Osteocyte (in vitro differentiated cells): ENCODE measurements at places on chromosomes 12 and 14.

DNA sequence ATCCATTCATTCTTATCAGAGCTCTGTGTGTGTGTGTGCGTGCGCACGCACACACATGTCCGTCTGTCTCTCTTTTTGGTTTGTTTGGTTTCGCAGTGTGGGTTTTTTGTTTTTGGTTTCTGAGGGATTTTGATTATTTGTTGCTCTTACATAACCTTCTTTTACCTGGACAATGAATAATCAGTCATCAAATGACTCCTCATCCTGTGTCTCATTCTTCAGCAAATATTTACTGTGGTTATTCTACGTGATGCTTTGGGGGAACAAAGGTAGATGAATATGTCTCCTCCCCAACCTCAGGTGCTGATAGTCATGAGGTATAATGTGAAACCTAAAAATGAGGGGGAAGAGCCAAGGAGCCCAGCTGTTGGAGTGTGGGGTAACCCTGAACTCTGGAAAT, 92.4 kb downstream of the SAMD4A start:
- no peak for DNase-seq

- DNase-seq: no peak
Observed at GRCh38 chr14:68235011-68235410, 415.4 kb downstream of the RAD51B start.

DNA sequence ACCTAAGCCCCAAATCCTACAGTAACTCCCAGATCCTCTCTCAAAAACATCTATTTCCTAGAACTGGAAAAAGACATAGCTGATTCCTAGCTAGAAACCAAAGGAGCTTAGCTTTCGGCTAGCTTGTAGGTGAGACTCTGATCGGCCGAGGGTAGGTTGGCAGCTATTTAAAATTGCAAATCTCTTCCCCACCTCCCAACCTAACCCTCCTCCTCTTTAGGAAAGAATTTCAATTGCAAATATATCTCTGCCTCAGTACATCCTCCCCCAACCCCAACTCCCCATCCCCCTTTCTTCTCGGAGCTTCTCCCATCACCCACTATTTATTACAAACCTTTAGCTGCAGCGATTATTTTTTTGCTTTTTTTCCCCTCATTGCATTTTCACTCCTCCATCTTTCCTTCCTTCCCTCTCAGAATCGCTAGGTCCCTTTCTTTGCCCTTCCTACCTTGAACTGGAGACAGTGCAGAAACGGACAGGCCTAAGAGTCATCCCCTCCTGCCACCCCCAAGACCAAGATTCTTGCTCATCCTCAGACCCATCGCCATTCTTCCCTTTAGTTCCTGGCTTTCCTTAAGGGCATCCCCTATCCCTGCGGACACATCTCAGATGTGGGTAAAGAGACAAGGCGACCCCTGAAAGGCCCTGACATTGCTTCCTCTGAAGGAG, 13.4 kb downstream of the ZFHX2 start:
- DNase-seq: no peak

- DNase-seq: no peak
Observed at GRCh38 chr12:93440043-93440835, 1.5 kb downstream of the UBE2N start.

DNA sequence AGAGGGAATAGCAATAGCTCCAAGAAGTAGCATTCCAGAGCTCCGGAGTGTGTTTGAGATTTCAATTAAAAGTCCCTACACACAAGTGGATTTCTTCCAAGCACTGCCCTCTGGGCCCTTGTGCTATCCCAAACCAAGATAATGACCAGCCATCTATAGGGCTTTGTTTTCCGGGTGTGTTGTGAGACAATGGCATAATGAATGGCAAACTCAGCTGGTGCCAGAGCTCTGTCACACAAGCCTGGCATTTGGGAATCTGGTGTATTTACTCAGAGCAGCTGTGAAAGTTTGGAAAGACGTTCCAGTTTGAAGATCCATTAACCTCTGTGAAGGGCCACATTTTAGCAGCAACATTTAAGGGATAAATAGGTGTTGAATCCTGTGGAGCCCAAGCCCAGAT, 61.2 kb upstream of the TMTC2 start:
- DNase-seq: no peak

DNA sequence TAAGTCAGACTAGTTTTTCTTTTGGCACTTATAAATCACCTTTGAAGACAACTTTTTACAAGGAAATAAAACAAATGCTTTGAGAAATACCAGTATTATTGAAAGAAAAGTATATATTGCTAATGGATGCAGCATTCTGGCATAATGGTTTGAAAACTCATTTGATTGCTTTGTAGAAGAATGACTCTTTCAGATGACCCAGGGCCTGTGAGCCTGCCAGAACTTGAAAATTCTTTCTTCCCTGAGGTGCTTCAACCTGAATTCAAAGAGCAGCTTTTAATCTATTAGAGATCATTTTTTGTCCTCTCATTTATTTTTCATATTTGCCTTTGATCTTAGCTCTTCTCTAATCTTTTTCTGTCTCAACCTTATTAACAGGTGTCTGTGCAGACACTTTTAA, 87.4 kb downstream of the LRRK2 start:
- no peak for DNase-seq

- DNase-seq: no peak
Observed at GRCh38 chr14:61992139-61992538, 229.9 kb downstream of the SNAPC1 start.

DNA sequence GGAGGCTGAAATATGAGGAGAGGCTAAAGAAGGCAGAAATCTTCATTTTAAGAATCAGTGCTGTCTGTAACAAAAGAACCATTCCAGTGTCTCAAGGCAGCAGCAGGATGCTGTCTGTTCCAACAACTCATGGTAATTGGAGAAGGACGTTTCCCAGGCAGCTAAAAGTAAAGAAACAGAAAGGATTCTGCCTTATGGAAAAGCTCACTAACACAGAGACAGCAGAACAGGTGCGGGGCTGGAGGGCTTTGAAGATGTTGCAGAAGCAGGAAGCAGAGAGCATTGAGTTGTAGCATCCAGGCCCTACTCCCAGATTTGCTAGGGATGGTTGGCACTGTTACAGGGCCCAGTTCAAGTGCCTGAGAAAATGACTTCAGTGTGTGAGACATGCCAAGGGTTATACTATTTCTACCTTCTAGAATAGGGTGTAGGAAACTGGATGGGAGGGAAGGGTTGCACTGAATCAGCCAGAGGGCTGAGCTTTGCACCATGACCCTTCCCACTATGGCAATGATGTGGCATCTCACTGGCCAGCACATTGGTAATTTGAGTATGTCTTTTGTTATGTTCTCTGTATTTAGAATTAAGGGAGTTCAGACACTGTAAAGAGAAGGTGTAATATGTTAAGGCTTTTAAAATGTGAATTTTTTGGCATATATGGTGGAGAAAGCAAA, 160.0 kb upstream of the FBXO33 start:
- no peak for DNase-seq

DNA sequence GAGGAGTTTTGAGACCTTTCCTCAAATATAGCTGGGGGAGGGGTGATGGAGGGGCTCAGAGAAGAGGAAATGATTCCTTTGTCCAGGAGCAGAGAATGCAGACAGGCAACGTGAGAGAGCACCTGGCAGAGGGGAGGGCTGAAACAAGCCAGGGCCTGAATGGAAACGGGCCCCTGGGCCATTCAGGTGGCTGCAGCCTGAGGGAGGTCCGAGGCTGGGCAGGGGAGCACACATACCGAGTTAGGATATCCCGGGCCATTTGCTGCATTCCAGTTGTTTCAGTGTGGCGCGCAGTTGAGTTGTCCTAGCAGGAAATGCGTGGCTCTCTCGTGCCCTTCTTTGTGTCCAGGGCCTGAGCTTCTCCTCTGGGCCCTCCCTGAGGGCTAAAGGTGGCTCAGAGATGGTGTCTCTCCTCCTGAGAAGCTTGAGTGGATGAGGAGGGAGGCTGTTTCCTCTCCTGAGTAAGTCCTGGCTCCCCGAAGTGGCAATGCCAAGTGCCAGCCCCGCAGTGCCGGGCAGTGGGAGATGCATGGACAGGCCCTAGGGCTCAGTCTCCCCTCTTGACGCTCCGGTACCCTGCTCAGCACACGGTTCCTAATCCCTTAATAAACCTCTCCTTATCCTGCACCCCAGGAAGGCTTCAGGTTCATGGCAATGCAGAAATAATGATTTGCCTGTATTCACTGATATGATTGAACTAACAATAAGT, 85.5 kb upstream of the VRK1 start:
- no peak for DNase-seq

DNA sequence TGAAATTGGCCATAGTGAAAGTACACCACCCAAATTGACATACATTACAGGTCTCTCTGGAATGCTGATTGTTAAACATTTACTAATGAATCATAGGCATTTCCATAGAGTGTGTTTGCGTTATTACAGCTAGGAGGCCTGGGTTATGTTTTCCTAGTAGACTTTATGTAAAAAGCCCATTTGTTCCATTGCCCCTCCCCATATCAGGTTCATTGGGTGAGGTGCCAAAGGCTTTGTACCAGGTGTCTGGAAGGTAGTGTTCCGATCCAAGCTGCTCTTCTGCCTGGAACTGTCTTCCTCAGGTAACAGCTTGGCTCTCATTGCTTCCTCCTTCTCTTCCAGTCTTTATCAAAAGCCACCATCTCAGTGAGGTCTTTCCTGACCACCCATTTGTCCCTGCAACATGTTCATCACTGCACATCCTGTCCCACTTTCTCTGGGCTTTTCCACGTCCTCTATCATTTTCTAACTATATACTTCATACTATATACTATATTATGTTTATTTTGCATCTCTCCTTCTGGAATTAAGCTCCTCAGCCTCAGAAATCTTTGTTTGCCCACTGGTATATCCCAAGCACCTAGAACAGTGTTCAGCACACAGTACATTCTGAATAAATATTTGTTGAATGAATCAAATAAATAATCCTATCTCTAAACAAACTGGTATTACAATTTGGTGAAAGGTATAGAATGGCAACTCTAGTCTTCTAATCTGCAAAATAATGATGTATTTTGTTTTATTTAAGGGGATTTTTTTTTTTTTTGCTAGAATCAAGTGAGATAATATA, 252.3 kb downstream of the KTN1 start:
- no peak for DNase-seq
